ENCODE measurements at places on chromosomes 13 and 19.

DNA sequence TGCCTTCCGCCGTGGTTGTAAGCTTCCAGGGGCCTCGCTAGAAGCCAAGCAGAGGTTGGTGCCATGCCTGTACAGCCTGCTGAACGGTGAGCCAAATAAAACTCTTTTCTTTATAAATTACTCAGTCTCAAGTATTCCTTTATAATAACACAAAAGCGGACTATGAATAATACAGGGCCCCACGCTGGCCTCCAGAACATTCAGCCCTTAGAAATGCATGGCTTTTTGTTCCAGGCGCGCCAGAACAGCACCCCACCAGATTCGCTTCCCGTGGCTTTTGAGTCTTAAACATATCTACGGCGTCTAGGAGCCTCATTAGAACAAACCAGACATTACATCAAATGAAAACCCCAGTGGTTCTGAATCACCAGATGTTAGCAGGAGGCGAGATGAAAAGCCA, 75.1 kb downstream of the SLC15A1 start:
- DNase-seq, result no peak

GRCh38 chr13:31037874-31038500, 105.5 kb downstream of the TEX26 start:
- no peak for DNase-seq

- DNase-seq, result no peak
These were observed 1.2 kb upstream of the ACP7 start for GRCh38 chr19:39082745-39083598.

DNA sequence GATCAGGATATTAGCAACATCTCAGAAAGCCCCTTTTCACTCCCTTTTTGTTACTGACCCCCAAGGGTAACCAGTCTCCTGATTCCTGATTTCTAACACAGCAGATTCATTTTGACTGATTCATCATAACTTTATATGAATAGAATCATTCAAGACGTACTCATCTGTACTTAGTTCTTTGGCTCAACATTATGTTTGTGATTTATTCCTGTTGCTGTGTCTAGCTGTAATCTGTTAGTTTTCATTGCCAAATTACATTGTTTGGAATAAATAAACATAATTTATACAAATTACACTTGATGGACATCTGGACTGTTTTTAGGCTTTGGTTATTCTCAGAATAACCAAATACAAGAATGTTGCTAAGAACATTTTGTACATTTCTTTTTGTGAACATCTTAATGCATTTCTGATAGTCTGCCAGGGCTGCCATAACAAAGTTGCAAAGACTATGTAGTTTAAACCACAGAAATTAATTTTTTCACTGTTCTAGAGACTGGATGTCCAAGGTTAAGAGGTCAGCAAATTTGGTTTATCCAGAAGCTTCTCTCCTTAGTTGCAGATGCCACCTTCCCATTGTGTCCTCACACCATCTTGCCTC, 62.8 kb upstream of the EDNRB start:
- DNase-seq, result peak; percentile 27

DNA sequence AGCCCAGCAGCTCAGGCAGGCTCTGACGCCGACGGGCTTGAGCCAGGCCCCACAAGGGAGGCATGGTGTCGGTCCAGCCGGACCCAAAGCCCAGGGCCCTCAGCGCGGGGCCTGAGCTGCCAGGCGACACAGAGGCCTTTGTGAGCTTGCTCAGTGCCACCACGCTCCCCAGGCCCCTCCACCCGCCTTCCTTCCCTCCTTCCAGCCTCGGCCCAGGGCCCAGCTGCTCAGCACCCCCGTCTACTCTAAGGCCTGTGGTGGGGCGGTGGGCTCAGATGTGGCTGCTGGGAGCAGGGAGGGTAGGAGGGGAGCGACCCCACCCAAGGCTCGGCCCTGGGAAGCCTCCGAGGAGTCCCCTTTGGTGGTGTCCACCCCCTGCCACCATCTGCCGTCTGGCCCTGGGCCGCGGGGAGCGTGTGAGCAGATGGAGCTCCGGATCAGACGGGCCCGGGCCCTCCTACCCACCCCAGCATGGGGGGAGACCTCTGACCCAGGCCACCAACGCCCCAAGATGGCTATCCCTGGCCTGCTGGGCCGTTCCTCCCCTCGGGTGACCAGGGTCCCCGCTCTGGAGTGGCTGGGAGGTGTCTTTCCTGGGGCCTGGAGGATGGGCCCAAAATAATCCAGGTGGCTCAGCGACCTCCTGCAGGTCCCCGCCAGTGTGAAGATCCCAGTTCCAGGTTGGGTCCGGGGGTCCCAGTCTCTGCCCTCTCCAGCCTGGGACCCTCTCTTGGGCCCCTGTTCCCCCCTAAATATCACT, 7.8 kb downstream of the ZBTB7A start:
- DNase-seq, result peak; percentile 58

- no peak for DNase-seq
These were observed 14.3 kb upstream of the DHRS12 start for GRCh38 chr13:51818276-51818675.

DNA sequence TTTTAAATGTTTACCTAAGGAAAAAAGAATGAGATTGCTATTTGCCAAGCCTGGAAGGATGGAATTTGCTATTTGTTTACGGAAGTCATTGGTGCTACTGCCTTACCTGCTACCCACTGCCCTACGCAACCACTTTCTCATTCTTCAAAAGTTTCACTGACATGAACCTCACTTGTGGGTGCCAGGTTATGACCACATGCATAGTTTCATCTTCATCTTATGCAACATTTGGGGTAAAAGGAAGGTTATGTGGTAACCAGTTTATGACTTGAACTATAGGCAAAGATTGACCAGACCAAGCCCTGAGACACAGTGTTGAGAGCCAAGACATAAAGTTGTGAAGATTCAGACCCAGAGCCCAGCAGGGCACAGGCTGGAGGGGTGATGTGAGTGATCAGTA, 142.5 kb downstream of the LACC1 start:
- peak; percentile 21 for DNase-seq

- DNase-seq, result no peak
These were observed 1658.6 kb upstream of the MIR17HG start for GRCh38 chr13:89688918-89689317.

DNA sequence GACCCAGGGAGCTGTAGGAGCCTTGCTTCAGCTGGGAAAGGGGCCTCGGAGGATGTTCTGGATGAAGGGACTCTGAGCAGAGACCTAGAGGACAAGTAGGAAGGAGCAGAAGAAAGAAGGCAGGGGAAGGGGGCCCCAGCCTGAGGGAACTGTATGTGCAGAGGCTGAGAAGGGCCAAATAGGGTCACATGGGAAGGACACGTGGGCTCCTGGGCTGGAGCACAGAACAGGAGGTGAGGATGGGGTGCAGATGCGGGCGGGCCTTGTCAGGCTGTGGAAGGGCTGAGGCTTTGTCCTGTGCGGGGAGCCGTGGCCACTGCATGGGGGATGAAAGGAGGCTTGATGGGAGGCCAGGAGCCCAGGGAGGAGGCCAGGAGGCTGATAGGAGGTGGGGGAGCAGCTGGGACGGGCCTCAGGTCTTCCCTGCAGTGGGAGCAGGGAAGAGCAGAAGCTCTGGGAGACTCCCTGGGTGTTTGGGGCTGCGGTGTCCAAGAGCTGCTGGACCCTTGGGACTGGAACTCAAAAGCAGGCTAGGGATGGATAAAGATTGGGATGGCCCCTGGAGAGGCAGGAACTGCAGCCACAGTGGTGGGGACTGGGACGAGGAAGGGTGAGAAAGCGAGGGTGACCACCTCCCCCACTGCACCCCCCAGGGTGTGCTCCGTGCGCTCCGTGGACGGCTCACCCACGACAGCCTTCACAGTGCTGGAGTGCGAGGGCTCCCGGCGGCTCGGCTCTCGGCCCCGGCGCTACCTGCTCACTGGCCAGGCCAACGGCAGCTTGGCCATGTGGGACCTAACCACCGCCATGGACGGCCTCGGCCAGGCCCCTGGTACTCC, 11.4 kb upstream of the LTBP4 start:
- no peak for DNase-seq

GRCh38 chr13:59710416-59710815, 453.3 kb downstream of the DIAPH3 start:
- no peak for DNase-seq

GRCh38 chr19:15498156-15498858, 10.0 kb upstream of the CYP4F22 start:
- no peak for DNase-seq

DNA sequence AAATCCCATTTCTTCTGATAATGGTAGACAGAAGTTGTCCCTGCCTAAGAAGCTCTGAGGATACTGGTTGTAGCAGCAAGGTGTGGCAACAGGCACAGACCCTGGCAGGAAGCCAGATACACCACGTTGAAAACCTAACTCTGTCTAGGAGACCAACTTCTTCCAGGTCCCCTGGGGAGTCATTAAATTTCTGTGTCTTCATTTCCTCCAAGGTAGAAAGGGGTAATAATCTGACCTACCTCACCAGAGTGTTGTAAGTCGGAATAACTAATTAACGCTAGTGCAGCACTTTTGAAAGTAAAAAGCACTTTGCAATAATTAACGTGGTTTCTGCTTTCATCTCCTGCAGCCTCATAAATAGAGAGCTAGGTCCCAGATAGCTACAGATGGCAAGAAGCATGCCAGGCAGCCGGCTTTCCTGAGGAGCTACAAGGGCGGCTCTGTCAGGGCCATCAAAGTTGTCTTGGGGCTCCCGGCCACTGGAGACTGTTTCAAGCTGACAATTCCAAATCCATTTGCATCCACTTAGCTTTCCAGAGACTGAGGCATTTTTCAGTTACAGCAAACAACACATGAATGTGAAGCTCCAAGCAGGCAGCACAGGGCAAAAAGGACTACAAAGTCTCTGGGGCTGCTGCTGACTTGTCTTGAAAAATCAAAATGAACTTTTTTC, 176.2 kb downstream of the FOXO1 start:
- DNase-seq, result no peak

- no peak for DNase-seq
These were observed 524.4 kb upstream of the SPRY2 start for GRCh38 chr13:80865329-80865728.

- DNase-seq, result no peak
These were observed 197.8 kb downstream of the TEX29 start for GRCh38 chr13:111518161-111518792.

DNA sequence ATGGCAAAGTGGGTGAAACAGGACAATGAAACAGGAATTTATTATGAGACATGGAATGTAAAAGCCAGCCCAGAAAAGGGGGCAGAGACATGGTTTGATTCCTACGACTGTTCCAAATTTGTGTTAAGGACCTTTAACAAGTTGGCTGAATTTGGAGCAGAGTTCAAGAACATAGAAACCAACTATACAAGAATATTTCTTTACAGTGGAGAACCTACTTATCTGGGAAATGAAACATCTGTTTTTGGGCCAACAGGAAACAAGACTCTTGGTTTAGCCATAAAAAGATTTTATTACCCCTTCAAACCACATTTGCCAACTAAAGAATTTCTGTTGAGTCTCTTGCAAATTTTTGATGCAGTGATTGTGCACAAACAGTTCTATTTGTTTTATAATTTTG, 8.6 kb downstream of the CLN5 start:
- peak; percentile 25 for DNase-seq

DNA sequence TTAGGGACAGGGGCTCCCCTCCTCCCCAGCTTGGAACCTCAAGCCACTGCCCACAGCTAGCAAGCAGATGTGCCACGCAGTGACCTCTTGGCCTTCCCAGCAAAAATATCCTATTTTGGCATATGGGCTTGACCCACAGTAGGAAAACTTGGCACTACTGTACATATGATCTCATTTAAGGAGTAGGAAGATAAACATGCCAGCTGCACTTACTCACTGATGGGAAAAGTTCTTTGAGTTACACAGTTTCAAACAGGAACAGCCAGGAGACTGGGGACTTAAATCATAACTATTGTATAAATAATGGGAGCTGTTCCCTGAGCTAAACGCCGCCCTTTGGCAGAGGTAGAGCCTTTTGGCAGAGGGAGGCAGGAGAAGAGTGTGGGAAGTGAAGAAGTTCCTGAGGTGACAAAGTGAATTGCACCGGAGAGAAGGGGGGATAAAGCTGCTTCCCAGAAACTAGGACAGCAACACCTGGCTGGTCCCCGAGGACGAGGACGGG, 6.1 kb downstream of the SACS start:
- DNase-seq, result peak; percentile 91

- DNase-seq, result no peak
These were observed 7.5 kb downstream of the C3 start for GRCh38 chr19:6712692-6713670.

DNA sequence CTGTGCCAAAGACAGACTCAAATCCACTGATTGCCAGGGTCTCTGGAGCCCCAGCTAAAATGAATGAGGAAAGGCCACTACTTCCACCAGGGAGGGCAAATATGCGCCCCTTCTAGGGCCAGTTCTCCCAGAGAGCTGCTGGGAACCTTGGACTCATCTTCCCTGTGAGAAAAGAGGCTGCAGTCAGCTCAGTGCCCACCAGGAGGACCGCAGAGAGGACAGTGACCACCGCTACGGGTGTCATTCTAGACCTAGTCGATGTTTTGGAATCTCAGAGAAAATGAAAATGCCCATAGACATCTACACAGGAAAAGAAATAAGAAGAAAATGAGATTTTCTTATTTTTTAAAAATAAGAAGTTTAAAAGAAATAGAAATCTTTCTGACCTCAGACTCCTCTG, 235.1 kb downstream of the UQCRFS1 start:
- DNase-seq, result peak; percentile 42

DNA sequence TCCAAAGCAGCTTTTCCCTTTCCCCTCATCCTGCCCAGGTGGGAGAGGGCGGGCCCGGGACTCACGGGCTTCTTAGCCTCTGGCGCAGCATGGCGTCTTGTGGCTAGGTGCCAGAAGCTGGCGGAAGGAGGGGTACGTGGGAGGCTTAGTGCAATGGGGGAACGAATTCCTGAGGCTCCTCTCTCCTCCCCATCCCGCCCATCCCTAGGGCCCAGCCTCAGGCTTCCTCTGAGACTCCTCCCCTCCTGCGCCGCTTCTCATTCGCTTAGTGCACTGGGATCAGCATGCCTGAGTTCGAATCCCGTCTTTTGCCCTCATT, 297.8 kb downstream of the ZNF536 start:
- DNase-seq, result no peak

- DNase-seq, result no peak
These were observed 15.9 kb upstream of the RNF17 start for GRCh38 chr13:24748061-24748400.

DNA sequence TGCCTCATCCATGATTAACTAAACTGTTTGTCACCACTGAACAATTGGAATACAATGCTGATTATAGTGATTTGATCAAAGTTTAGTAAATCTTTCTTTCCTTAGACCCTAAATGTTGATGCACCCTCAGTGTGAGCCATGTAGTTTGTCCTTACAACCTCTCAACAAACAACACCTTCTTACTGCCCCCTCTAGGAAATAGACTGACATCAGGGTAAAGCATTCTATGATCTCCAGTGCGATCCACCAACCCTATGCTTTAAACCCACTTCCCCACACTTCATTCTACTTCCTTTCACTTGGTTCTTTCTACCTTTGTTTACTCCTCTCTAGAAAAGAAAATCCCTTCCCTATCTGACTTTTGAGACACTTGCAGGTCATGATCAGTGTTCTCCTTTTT, 1842.5 kb upstream of the PRR20A start:
- no peak for DNase-seq

GRCh38 chr13:69796256-69796655, 311.4 kb upstream of the ATXN8OS start:
- DNase-seq, result no peak
